Left renal pelvis (tissue), 4 donors: ENCODE measurements at places on chromosomes 1 and 21. TPM values are rescaled to one million over a fixed set of nuclear protein-coding genes. Genes with fewer than 3 reads are reported as not detected.
A peak's percentile ranks its signal among the peaks of the same experiment; 100 is the strongest.

Gene INSRR
- polyA plus RNA-seq: 3.9 TPM

Gene TCP10L
- polyA plus RNA-seq: 1.7 TPM

Gene LDLRAD1
- not detected for polyA plus RNA-seq

Gene BATF3
- 1.3 TPM for polyA plus RNA-seq

Gene UTS2
- polyA plus RNA-seq: not detected

GRCh38 chr1:221670081-221670480 is 71.8 kb downstream of the DUSP10 start:
- DNase-seq: no peak

- DNase-seq: no peak
Observed at GRCh38 chr1:178077917-178078316, 16.0 kb upstream of the RASAL2 start.

GRCh38 chr21:41717573-41718330 is 49.1 kb downstream of the RIPK4 start:
- DNase-seq: no peak

- DNase-seq: no peak
Observed at GRCh38 chr1:25695090-25695770, 78.6 kb downstream of the MAN1C1 start.

DNA sequence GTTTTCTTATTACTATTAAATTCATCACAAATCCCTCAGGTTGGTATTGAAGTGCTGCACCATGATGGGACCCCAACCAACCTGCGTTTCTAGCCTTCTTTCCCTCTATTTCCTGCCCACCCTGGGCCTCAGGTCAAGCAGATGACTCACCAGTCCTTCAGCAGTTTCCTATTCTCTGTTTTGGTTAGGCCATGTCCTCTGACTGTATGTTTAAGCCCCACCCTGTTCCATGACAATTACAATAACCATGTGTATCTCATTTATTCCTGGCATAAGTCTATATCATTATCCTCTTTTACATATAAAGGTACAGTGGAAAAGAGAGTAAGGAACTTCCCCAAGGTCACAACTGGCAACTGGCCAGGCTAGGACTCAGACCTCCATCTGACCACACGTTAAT is 5.3 kb upstream of the FAM78B start:
- DNase-seq: no peak

DNA sequence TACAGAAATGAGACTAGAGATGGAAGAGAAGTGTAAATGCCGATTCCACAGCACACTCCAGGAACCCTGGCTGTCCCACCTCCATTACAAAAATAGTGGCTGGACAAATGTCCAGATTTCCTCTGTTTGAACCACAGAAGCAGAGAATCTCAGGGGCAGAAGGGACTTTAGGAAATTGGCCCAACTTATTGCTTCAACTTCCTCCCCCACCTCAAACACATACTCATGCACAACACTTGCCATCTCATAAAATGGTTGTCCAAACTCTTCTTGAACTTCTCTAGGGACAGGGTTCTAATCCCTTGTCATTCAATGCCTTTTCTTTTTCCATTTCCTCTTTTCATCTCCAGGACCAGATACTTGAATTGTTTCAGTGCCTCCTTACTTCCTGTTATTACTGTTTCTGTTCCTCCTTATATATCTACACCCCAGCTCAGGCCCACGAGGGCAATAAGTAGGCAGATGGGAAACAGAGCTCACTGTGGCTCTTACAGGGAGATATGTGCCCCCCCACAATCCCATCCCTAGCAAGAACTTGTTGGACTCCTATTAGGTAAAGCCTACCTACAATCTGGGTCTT is 8.5 kb upstream of the B4GALT3 start:
- no peak for DNase-seq

DNA sequence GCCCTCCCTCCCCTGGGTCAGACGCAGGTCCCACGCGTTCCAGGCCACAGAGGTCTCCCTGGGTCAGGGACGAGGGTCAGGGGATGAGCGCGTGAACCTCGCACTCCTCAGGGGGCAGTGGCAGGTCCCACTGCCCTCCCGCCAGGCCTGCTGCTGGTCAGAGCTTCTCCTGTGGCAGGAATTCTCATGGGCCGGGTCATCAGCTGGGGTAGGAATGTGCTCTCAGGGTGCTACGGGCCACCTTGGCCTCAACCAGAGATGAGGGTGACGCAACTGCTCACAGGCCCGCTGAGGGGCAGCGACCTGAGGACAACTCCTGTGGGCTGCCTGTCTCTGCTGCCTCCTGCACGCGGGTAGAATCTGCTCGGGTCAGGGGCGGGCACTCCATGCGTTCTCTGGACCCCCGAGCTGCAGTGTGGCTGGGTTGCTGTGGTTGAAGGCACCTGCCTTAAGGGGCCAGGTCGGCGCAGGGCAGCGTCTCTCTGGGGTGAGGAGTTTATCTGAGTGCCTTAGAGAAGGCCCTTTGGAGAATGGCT is 128.8 kb downstream of the PRDM16 start:
- DNase-seq: no peak

DNA sequence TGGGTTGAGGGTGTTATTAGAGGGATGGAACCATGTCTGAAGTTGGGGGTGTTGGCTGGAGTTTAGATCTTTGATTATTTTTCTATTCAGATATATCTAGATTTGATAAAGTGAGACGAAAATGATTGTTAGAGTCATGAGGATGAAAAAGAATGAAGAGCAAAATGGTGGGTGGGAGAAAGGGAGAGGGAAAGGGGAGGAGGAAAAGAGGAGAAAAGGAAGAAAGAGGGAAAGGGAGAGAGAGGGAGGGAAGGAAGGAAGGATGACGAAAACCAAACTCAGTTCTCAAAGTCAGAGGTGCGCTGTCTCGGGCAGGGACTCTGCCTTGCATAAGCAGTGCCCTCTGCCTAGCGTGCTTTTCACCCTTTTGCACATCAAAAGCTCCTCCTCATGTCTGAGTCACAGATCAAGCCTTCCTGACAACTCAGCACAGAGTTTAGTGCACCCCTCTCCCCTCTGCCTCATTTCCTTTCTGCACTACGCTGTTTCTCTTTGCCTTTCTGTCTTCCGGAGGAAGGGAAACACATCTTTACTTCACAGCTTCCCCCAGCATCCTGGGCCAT is 225.8 kb upstream of the PROX1 start:
- no peak for DNase-seq

DNA sequence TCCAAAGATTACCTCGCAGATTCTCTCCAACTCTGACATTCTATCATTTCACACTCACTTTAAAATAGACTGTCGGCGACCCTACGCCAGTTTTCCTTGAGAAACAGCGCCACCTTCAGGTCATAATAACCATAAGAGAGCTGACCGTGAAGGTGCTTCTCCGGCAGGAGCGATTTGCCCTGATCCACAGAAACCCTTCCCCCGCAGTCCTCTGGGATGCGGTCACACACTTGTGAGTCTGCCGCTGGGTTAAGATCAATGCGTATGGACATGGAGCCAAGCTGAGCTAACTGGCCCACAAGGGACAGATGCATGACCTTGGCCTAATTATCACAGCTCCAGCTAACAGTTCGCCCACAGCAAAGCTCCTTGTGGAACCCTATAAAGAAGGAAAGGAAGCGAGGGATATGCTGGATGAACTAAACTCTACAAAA is 32.8 kb upstream of the IFNAR2 start:
- DNase-seq: peak; percentile 62

GRCh38 chr1:229717786-229718576 is 91.9 kb downstream of the URB2 start:
- no peak for DNase-seq

GRCh38 chr1:40431385-40431784 is 18.9 kb upstream of the ZFP69B start:
- no peak for DNase-seq

DNA sequence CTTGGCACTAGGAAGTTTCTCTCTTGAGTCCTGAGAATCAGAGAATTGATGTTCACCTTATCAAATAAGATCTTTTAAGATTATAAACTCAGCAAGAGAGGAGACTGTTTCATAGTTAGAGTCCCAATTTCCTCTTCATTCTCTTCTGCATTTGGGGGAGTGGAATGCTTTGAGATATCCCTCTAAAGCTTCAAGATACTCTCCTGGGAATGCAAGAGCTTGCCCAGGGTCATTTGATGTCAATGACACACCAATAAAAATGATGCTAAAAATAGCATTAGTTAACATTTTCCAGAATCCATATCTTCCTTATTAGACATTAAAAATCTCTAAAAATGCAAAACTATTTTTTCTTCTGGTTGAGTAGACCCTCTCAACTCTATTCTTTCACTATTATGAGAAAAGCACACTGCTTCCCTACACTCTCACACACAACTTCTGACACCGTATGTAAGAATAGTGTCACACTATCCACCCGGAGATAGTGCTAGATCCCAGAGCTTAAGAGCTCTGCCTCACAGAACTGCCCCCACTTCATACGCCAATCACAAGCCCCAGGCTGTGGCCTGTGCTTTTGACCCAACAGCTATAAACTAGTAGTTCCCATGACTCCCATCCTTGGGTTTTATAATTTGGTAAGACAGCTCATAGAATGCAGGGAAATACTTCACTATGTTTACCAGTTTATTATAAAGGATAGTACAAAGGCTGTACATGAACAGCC is 399.9 kb upstream of the RUNX1 start:
- no peak for DNase-seq

GRCh38 chr1:117660271-117660965 is 54.6 kb downstream of the TENT5C start:
- no peak for DNase-seq

DNA sequence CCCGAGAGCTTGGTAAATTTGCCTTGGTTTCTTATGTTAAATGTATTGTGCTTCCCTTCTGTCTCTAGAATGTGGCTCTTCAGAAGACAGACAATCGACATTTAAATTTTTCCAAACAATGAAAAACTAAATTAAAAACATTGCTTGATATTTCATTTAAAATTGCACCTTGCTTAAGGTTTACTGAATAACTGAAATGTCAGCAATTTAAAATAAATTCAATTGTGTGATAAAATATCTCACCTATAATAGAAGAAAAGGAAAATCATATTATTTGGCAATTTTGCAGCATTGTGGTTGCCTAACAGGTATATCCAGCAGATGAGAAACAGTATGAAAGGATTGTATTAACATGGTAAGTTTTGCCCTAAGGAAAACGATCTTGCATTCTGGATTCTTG is 56.5 kb downstream of the MAP3K21 start:
- no peak for DNase-seq

GRCh38 chr1:152000964-152001630 is 7.4 kb upstream of the S100A10 start:
- DNase-seq: no peak

GRCh38 chr1:225754940-225755641 is 22.5 kb upstream of the SRP9 start:
- DNase-seq: no peak

- no peak for DNase-seq
Observed at GRCh38 chr1:12011998-12012397, 7.3 kb upstream of the MIIP start.

DNA sequence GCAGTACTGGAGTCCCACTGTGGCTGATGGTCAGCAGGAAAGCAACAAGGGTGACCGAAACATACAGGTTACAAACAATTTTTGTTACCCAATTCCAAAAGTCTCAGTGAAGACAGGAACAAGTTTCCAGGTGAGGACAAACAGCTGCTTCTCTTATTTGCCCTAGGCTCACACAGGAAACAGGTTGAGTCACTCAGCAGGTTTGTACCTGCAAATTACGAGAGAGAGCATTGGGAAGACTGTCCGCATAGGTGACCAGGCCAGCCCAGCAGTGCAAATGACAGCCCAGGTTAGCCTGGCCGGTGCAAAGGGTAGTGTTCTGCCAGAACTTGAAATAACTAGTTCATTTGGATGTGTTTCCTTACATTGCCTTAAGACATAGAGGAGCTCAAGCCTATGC is 40.0 kb upstream of the DSCAM start:
- no peak for DNase-seq

DNA sequence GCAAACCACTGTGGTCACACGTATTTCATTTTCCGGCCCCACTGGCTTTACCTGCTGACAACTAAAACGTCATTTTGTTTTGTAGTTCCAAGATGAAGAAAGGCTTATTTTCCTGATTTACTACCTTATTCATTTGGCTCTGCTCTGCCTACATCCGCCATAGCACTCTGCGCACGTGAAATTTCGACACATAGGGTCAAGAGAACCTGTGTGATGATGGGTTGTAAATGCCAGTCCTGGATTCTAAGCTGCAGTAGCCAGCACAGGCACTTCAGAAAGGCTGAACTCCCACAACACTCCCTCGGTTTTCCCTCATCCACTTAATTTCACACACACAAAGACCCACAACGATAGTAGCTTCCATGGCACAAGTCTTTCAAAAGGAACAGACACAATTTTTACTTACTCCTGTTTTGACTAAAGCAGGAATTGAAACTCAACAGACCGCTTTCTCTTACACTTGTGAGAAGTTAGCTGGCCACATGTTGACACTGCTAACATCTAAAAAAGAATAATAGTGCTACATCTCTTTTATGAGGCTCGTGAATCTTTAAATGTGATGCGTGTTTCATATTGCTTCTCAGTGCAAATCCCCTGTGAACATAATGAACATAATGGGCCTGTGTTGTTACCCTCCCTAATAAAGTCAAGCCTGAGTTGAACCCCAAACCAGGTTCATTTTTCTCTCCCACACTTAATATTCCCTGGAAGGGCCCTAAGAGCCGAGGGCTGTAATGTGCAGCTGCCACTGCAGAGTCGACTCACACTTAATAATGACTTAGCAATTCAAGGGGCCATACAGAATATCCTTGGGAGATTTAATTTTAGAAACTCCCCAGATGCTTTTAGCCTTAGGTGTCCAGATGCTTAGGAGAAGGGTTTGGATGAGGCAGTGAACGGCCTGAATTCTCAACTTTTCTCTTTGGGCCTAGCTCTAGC is 1.5 kb upstream of the RUNX1 start:
- DNase-seq: no peak

DNA sequence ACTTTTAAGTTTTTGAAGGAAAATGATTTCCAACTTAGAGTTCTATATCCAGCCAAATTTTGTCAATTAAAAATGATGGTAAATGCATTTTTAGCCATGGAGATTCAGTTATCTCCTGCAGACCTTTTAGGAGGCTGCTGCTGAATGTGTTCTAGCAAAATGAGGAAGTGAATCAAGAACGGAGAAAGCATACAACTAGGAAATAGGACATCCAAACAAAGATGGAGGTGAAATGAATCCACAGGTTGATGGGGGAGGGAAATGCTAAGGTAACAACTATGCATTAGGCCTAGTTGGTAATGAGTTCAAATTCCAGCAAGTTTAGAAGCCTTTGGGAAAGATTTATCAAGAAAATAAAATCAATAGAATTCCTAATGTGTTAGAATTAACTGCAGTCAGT is 80.5 kb downstream of the FNBP1L start:
- no peak for DNase-seq
